Fibroblast of villous mesenchyme (primary cell): ENCODE measurements at places on chromosomes 12 and 14. TPM values are rescaled to one million over a fixed set of nuclear protein-coding genes. Genes with fewer than 3 reads are reported as not detected.

DNA sequence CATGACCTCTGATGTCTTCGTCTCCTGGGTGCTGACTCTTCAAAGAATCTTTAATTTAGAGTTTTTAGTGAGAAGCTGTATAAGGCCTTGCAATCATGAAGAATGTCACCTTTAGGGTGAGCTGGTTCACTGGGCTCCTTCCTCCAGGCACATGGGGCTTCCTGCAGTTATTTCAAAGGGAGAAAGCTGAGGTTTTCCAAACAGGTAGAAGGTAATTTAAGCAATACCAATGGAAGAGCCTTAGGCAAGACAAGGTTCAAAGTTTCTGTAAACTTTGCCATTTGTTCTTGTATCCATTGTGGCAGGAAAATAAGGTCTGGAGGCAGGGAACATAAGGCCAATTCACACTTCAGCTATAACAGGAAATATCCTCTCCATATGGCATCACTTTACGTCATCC, 88.0 kb upstream of the EIF5 start:
- no peak for DNase-seq

DNA sequence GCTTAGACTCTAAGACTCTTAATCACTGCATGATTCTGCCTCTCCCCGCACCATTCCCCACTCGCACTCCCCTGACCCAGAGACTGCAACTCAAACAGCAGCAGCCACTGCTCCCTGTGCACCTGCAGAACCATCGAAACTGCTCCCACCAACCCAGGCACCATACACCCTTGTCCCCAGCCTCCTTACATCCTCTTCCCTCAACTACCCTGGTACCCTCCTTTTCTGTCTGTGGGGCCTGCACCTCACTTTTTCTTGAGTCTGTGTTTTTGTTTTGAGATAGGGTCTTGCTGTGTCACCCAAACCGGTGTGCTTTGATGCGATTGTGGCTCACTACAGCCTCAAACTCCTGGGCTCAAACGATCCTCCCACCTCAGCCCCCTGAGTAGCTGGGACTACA, 69.4 kb downstream of the RNFT2 start:
- no peak for DNase-seq

- DNase-seq: peak; percentile 61
These were observed 660 bp upstream of the HCFC2 start for GRCh38 chr12:104063712-104064030.

DNA sequence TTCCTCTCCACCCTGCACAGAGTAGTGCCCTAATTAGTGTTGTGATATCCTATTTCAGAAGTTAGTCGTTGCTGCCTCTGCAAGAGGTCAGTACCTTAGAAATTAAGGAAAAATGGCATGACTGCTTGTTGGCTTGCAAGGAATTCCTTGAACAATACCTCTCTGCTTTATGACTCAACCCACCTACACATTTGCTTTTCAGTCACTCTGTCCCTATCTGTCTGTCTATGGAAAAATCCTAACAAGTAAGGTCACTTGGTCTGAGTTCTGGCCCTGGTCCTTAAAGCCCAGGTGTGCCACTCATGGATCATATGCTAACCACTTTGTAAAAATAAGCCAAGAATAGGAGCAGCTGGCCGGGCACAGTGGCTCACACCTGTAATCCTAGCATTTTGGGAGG, 116.4 kb upstream of the ATF1 start:
- DNase-seq: no peak

GRCh38 chr14:34502545-34503225, 36.8 kb downstream of the EAPP start:
- peak; percentile 37 for DNase-seq

DNA sequence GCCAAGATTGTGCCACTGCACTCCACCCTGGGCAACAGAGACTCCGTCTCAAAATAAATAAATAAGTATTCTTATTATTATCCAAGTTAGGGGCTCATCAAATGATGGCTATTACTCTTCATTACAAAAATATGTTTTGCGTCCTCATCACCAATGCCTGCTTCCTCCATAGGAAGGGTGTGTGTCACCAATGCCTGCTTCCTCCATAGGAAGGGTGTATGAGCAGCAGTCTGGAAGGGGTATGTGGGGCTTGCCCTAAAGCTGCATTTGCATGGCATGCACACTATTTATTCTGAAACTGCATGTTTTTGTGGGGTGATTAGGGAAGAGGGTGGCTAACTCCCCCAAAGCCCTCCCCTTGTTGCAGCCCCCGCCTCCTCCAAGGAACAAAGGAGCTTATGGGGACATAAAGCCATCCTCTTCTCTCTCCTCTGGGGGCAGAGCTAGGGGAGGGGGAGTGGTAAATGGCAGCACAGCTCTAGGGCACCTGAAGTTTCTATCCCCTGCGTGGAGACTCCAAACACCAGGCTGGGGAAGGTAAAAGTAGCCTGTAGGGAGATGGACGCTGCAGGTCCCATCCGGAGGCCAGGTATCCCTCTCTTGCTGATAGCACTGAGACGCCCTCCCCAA, 1.3 kb downstream of the CAMKK2 start:
- no peak for DNase-seq

DNA sequence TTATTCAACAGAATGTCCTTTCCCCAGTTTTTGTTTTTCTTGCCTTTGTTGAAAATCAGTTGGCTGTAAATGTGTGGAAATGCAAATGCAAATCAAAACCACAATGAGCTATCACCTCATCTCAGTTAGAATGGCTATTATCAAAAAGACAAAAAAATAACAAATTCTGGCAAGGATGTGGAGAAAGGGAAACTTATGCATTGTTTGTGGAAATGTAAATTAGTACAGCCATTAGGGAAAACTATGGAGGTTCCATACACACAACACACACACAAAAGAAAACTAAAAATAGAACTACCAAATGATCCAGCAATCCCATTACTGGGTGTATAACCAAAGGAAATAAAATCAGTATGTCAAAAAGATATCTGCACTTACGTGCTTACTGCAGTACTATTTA, 518.8 kb upstream of the ATXN7L3B start:
- no peak for DNase-seq

DNA sequence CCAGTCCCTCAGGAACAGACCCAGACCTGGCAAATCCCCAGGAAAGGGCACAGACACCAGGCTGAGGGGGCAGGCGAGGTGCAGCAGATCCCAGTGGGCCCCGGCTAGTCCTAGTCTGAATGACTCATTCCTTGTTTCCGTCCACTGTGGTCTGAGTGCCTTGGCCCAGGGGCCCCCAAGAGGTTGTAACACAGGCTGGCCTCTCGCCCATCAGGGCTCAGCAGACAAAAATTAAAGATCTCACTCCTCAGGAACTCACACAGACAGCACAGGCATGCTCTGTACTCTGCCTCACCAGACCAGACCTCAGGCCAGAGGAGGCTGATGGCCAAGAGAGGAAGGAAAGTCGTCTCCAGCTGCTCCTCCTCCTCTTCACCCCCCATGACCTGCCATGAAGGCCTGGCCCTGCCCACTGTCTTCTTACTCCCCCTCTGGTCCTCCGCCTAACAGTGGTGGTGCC, 7.7 kb upstream of the LTBP2 start:
- peak; percentile 99 for DNase-seq

Gene TEX52
- total RNA-seq: not detected in 2 replicates

Gene ISCU
- 105 TPM in 2 replicates for total RNA-seq

Gene FAR2
- 5.6 and 8.7 TPM in 2 replicates for total RNA-seq
